ENCODE measurements at places on chromosomes 2 and 18.

- DNase-seq, result no peak
Measured at GRCh38 chr18:57930476-57930875, 113.5 kb upstream of the NEDD4L start.

DNA sequence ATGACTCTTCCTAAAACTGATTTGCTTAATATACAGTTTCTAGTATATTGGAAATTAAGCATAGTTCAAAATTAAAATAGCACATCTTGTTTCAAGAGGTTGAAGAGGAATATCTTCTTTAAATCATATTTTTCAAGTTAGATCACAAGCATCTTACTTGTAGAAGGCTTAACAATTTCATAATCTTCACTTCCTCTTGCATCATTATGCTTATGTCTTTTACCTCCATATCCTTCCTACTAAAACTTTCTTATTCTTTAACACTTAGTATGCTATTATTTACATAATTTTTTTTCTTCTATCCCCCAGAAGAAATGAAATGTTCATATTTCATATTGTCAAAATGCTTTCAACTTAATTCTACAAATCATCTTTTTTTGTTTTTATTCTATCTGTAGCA, 1354.9 kb upstream of the TMEFF2 start:
- DNase-seq, result no peak

- no peak for DNase-seq
Measured at GRCh38 chr2:102796337-102796736, 34.5 kb downstream of the TMEM182 start.

- no peak for DNase-seq
Measured at GRCh38 chr2:8666581-8666980, 15.3 kb upstream of the ID2 start.

GRCh38 chr2:231590614-231591013, 2.0 kb upstream of the TEX44 start:
- DNase-seq, result no peak

GRCh38 chr2:74535440-74535965, 5.8 kb downstream of the HTRA2 start:
- no peak for DNase-seq

- DNase-seq, result no peak
Measured at GRCh38 chr2:207939342-207940108, 85.8 kb downstream of the PLEKHM3 start.

GRCh38 chr2:71223767-71224333, 3.1 kb downstream of the PAIP2B start:
- peak; percentile 76 for DNase-seq

DNA sequence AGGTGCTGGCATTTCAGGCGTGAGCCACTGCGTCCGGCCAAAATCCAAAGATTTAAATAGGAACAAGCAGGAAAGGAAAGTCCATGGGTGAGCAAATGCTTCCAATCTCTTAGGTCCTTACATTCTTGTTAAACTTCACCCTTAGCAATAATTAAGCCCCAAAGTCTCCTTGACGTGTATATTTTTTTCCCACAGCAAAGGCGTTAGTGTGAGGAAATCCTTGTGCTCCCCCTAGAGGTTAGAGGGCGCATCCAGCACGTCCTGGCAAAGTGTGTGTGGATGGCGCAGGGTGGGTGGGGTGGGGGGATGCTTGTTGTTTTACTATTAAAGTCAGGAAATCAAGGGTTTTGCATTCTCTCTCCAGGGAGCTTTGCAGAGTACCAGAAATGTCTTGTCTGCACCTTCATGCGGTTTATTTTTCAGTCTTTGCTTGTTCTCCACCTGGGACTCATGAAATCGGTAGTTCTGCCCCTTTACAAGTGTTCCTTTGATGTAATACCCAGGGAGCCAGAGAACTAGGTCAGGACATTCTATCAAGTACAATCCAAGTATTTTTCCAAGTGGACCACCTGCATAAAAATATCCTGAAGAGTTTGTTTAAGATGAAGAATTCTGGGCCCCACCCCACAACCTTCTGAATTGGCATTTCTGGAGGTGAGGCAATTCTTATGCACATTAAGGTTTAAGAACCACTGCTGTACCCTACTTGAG, 22.2 kb upstream of the ITSN2 start:
- peak; percentile 92 for DNase-seq

DNA sequence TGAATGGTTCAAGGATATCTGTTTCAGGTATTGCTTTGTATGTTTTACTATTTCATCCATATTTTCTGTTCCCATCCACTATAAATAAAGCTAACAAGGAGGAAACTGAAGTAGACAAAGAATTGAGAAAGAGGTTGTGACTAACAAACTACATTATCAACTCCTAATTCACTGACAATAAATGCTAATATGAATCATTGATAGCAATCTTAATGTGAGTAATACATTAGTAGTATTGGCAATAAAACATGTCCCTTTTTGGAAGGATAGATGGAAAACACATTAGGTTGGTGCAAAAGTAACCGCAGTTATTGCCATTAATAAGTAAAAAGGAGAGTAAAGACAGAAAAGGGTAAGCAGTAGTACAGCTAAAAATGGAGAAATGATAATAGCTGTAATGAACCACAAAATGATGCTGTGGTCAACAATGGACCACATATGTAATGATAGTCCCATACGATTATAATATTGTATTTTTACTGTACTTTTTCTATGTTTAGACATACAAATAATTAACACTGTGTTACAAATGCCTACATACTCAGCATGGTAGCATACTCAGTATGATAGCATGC, 104.7 kb downstream of the THADA start:
- DNase-seq, result no peak

GRCh38 chr2:102285368-102285767, 26.0 kb upstream of the IL1RL1 start:
- no peak for DNase-seq

GRCh38 chr2:147420947-147421675, 423.7 kb upstream of the ACVR2A start:
- DNase-seq, result no peak

- DNase-seq, result no peak
Measured at GRCh38 chr2:5666798-5667197, 25.4 kb upstream of the SOX11 start.

GRCh38 chr2:86393521-86394491, 47.4 kb upstream of the KDM3A start:
- DNase-seq, result no peak

GRCh38 chr2:158346032-158346431, 110.5 kb downstream of the CCDC148 start:
- no peak for DNase-seq
